Stimulated activated CD4-positive, alpha-beta T cell treated with anti-CD3 and anti-CD28 coated beads, Interleukin-1b, Interleukin-23, amount 100 ng/mL, for 1 hour (primary cell): ENCODE measurements at places on chromosomes 11 and 22.
A peak's percentile ranks its signal among the peaks of the same experiment; 100 is the strongest.

DNA sequence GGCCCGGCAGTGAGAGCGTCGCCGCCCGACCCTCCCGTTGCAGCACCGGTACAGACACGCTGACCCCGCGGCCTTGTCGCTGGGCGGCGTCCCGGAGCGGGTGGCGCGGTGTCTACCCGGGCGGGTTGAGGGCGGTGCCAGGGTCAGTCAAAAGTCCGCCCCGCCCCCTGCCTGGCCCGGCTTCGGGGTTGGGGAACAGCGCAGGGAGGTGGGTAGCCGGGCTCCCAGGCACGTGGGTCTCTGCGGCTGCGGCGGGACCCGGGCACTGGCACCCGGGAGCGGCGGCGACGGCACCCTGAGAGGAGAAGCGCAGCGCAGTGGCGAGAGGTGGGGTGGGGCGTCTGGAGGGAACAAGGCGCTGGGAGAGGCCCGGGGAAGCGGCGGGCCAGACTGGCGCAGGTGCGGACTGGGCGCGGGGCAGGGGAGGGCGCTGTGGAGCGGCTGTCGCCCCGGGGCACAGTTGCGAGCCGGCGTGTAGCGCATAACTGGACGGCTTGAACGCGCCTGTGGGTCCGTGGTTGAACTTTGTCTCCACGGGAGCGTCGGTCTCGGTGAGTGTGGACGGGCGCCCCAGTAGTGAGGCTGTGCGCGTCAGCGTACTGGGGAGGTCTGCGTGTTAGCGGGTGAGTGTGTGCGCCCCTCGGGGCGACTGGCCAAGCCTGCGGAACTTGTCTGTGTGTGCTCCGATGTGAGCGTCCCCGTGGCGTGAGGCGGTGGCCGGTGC lies at the start of gene P2RY2:
TSS of gene P2RY2 (plus strand) at position 176 of the 724 bp plus-strand sequence. CDS start 15,879 bp downstream, outside the sequence.
- peak; percentile 7 for DNase-seq

DNA sequence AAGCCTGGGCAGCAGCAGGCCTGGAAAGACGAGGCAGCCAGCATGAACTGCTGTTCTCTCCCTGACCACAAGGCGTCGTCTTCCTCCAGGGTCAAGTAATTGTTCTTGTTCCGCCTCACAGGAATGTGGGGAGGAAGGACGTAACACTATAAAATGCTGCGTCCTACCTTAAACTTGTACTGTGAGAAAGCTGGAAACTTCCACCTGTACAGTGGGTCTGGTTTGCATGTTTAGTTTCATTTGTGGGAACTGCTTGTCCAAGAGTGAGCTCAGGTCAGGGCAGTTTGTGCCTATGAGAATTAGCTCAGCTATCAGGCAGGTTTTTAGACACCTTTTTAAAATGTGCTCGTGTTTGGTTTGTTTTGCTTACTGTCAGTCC lies 55.2 kb downstream of the PANX1 start:
- no peak for DNase-seq

DNA sequence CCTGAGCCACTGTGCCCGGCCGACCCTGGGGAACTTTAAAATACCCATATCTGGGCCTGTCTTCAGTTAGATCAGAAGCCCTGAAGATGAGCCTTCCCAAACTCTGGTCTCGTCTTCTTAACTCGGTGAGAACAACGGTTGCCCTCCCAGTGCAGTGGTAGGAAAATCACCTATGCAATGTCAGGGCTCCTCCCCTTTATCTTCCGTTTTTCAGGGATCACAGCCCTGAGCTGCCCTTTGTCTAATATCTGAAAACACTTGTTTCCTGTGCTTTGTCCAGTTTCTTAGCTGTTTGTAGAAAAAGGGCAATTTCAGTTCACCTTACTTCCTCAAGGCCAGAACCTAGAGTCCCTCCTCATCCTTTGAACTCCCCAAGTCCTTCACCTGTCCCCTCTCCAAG lies 9.4 kb downstream of the DRAP1 start:
- DNase-seq = no peak

DNA sequence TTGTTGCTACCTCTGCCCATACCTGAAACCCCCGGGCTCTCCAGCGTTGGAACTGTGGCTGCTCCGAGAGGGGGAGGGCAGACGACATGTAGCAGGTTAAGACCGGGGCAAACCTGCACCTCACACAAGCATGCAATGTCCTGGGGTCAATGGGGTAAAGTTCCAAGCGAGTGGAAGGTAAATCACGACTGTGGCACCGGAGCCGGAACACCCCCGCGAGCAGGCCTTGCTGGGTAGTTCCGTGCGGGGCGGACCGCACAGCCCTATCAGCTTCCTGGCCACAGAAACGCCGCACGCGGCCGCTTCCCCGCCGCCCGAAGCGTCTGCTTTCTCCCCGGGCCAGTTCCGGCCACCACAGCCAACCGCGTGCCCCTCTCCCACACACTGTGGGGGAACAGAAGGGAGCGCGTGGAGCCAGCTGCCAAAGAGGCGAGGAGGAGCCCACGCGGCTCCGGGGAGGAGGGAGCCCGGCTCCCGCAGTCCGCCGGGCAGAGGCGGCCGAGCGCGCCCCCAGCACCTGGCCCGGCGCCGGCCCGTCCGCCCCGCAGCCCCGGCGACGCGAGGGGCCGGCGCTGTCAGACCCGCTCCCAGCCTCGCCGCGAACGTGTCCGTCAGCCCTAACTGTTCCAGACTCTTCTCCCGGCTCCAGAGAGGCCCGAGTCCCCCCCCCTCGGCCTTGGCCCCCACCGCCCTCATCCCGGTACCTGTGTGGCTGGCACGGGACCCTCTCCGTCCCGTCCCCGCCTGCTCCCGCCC lies 1.6 kb downstream of the SPTBN2 start:
- DNase-seq = no peak

GRCh38 chr11:76824083-76824939 lies 36.4 kb upstream of the ACER3 start:
- DNase-seq = no peak

- no peak for DNase-seq
Observed at GRCh38 chr11:44992774-44993173, 42.1 kb upstream of the TP53I11 start.

- DNase-seq = no peak
Observed at GRCh38 chr22:47801541-47802245, 1039.2 kb downstream of the TBC1D22A start.

GRCh38 chr22:46113910-46114517 lies 36.3 kb upstream of the PPARA start:
- DNase-seq = no peak

- DNase-seq = no peak
Observed at GRCh38 chr22:11616811-11617210, 3911.2 kb upstream of the OR11H1 start.

- DNase-seq = no peak
Observed at GRCh38 chr11:15870911-15871310, 485.4 kb downstream of the SOX6 start.

GRCh38 chr11:113189909-113190667 lies 124.3 kb upstream of the TTC12 start:
- DNase-seq = no peak

DNA sequence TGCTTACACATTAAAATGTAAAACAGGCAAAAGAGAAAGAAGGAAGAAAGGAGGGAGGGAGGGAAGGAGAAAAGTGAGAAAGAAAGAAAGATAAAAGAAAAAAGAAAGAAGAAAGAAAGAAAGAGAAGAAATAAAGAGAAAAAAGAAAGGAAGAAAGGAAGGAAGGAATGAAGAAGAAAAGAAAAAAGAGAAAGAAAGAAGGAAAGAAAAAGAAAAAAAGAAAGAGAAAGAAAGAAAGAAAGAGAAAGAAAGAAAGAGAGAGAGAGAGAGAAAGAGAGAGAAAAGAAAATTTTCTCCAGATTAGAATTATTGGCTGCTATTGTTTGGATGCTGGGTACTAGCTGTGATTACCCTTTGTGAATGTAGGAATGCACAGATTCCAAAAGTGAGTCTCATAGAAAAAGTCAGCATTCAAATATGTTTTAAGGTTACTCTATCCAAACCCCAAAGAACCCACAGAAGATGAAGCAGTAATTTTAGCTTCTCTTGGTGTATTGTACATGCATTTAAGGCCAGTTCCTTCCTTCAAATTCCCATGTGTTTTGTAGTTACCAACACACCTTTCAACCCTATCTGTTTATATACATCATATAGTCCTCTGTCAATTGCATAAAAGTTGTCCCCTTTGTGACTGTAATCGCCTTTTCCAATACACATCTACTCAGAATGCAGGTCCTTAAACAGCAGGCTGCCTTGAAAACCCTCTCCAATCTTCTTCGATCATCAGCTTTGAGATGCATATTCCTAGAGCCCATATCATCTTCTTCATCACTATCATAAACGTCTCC lies 789 bp upstream of the FAM111A start:
- no peak for DNase-seq
